ENCODE measurements at places on chromosomes 7 and 10. TPM values are rescaled to one million over a fixed set of nuclear protein-coding genes. Genes with fewer than 3 reads are reported as not detected.

DNA sequence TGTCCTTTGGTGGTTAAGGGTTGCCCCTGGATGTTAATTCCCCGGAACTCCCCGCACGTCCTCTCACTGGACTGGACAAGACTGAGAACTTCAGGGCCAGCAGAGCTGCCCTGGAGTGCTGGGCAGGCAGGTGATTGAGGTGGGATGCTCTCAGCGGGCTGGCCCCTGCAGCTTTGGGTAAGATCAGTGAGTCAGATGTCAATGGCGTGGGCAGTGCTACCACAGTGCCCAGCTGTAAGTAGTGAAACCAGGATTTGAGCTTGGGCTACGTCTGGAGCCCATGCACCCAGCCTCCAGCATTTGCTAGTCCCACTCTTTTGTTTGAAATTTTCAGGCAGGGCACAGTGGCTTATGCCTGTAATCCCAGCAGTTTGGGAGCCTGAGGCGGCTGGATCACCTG is 6.7 kb upstream of the SEPHS1 start:
- H3K27ac ChIP-seq, result no peak overlapping the region
- DNase-seq, result no peak
- H3K4me3 ChIP-seq, result no peak overlapping the region
- no peaks in the 10 kb centered on the region for H3K36me3 ChIP-seq
- H3K4me1 ChIP-seq, result peaks cover 13% of the 10 kb centered on the region

DNA sequence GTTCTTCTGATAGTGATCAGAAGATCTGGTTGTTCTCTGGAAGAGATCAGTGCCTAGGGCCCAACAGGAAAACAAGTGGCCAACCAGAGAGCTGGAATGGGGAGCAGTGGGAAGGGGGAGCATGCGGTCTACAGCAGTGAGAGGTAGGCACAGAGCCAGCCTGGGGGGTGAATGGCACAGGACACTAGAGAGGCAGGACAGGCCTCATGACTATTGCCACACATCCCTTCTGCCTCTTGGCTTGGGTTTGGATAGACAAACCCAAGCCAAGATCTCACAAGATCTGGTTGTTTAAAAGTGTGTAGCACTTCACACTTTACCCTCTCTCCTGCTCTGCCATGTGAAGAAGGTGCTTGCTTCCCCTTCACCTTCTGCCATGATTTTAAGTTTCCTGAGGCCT is 224.4 kb downstream of the ARHGAP12 start:
- no peak overlapping the region for H3K4me3 ChIP-seq
- no peaks in the 10 kb centered on the region for H3K36me3 ChIP-seq
- no peaks in the 10 kb centered on the region for H3K27me3 ChIP-seq
- DNase-seq, result no peak

GRCh38 chr7:39700932-39701331 is 77.6 kb downstream of the RALA start:
- no peaks in the 10 kb centered on the region for H3K4me1 ChIP-seq
- no peak overlapping the region for H3K4me3 ChIP-seq
- H3K27ac ChIP-seq, result no peak overlapping the region
- H3K27me3 ChIP-seq, result no peaks in the 10 kb centered on the region
- no peaks in the 10 kb centered on the region for H3K36me3 ChIP-seq

DNA sequence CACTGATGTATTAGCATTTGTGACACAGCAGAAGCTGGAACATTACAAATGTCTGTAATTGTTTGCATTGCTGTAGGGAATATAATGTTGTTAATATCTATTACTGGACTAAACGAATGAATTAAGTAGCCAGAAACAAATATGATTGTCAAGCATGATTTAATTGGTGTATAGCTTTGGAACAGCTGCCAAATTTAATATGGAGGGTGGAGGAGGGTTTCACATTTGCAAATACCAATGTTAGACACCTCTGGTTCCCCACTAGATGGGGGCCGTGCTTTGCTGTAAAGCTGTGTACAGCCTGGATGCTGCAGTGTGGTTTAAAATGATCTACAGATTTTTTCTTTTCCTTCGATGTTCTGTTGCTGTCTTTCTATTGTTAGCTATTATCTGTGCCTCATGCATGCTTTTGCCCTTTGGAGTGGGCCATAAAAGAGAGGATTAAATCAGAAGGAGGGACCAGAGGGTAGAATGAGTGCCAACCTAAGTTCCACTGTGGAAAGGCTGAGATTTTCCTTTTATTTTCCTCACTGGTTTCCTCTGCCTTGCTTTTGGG is 23.1 kb downstream of the DNAJB9 start:
- H3K4me1 ChIP-seq, result no peaks in the 10 kb centered on the region
- no peak overlapping the region for H3K4me3 ChIP-seq
- no peak for DNase-seq
- no peaks in the 10 kb centered on the region for H3K36me3 ChIP-seq

DNA sequence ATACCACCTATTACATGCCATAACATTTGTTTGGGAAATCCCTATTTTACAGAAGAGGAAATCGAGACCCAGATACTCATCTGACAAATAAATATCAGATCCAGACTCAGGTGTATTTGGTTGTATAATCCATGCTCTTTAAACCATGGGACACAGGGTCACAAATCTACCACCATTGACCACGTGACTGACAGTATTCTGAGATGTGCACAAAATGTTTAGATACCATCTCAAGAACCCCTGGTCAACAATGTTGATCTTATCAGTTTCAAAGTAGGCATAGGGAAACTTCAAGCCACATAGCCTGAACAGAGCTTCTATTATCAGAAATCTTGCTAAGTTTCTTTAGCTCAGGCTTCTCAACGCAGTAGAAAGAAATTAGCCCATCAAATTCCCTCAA is 93.6 kb downstream of the ICA1 start:
- no peak for DNase-seq
- H3K27me3 ChIP-seq, result no peaks in the 10 kb centered on the region
- H3K27ac ChIP-seq, result no peak overlapping the region
- no peak overlapping the region for H3K4me3 ChIP-seq
- H3K36me3 ChIP-seq, result no peaks in the 10 kb centered on the region

GRCh38 chr7:77691892-77692491 is 4.3 kb upstream of the RSBN1L start:
- DNase-seq, result no peak
- H3K27me3 ChIP-seq, result no peaks in the 10 kb centered on the region
- H3K4me3 ChIP-seq, result no peak overlapping the region
- H3K4me1 ChIP-seq, result peaks cover 14% of the 10 kb centered on the region

DNA sequence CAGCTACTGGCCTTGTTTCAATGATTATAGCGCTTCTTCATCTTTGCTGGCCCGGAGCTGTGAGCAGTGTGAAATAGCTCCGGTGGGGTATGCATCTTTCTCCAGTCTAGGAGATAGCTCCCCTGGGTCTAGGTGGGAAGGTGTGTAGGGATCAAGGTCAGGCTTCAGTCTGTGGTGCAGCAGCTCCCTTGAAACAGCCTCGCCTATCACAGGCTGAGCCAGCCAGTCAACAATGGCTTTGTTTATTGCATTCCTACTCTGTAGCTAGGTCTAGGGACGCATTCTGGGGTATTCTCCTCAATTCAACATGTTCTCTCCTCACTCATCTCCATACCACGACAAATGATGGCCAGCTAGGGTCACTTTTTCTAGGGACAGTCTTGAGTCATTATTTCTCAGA is 646.8 kb upstream of the IGFBP3 start:
- DNase-seq, result no peak
- no peaks in the 10 kb centered on the region for H3K27me3 ChIP-seq
- H3K36me3 ChIP-seq, result no peaks in the 10 kb centered on the region

DNA sequence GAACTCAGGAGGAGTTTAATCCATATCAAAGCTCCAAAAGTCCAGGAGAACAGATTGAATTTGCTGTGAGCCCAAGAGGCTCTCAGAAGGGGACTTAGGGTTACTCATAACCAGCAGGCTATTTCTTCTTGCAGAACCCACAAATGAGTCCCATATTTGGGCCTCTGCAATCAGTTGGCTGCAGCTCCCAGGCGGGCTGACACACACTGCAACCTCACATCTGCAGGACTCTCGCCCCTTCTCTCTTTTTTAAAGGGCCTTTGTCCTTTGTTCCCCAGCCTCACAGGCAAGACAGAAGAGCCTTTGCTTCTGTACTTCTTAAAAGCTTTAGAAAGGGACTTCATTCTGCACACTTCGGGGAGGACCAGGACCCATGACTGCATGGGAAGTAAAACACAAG is 26.7 kb downstream of the CREB3L2 start:
- H3K27ac ChIP-seq, result no peak overlapping the region
- no peaks in the 10 kb centered on the region for H3K27me3 ChIP-seq
- DNase-seq, result no peak
- H3K4me1 ChIP-seq, result no peaks in the 10 kb centered on the region

- DNase-seq, result no peak
- no peaks in the 10 kb centered on the region for H3K36me3 ChIP-seq
- no peak overlapping the region for H3K4me3 ChIP-seq
- H3K27me3 ChIP-seq, result no peaks in the 10 kb centered on the region
Measured at GRCh38 chr7:30201161-30201666, 66.4 kb downstream of the MTURN start.

DNA sequence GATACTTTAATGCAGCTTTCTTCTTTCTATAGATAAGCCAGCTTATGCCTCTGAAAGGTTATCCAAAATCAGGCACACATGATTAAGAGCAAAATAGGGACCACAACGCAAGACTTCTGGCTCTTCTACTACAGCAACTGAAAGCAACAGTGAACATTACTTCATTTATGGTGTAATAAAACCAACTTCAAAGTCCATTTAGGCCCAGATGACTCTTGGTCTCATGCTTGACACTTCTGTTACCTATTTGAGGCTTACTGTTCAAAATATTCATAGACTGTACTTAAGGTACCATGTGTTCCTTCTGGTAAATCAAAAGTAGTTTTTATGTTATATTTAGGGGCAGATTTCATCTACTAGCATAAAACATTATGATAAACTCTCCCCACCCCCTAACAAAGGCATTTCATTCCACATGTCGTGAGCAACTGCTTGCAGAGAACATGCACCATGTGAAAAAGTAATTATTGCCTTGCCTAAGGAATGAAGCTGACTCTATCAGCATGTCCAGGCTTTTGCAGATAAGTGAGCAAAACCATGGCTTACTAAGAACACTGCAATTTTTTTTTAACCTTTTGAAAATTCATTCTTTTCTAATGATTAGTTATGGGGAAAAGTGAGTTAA is 154.9 kb upstream of the ITGB1 start:
- peaks cover 5% of the 10 kb centered on the region for H3K4me1 ChIP-seq
- H3K27ac ChIP-seq, result no peak overlapping the region
- no peaks in the 10 kb centered on the region for H3K36me3 ChIP-seq
- H3K27me3 ChIP-seq, result no peaks in the 10 kb centered on the region
- DNase-seq, result no peak

- H3K36me3 ChIP-seq, result no peaks in the 10 kb centered on the region
- no peak overlapping the region for H3K27ac ChIP-seq
- no peak for DNase-seq
- no peaks in the 10 kb centered on the region for H3K27me3 ChIP-seq
Measured at GRCh38 chr10:13629116-13629515, 42.4 kb downstream of the PRPF18 start.

GRCh38 chr7:140165422-140165821 is 11.4 kb downstream of the KDM7A start:
- H3K4me3 ChIP-seq, result no peak overlapping the region
- no peak for DNase-seq
- H3K27ac ChIP-seq, result no peak overlapping the region
- H3K36me3 ChIP-seq, result no peaks in the 10 kb centered on the region
- no peaks in the 10 kb centered on the region for H3K27me3 ChIP-seq

DNA sequence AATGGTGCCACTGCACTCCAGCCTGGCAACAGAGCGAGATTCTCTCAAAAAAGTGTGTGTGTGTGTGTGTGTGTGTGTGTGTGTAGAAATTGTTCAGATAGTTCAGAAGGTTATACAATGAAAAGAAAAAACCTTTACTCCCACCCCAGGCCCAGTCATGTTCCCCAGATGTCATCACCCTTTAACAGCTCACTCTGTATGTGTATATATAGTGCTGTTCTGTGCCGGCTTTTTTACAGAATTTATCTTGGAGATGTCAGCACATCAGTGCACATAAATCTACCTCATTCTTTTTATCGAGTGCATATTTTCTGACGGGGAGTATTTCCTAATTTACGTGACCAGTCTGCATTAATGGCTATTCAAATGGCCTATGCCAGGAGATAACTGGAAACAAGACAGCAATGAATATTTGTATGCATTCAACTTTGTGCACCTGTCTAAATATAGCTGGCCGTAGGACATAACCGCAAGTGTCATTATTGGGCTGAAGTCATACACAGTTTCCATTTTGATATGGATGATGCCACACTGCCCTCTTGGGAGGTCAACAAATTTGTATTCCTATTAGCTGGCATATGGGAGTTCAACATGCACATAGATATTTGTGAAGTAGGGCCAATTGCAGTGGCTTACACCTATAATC is 11.7 kb downstream of the NIPSNAP2 start:
- peaks cover 36% of the 10 kb centered on the region for H3K36me3 ChIP-seq
- H3K27me3 ChIP-seq, result no peaks in the 10 kb centered on the region
- H3K4me3 ChIP-seq, result no peak overlapping the region
- H3K4me1 ChIP-seq, result no peaks in the 10 kb centered on the region

- H3K27ac ChIP-seq, result no peak overlapping the region
- H3K4me3 ChIP-seq, result no peak overlapping the region
- no peaks in the 10 kb centered on the region for H3K27me3 ChIP-seq
- no peak for DNase-seq
- H3K4me1 ChIP-seq, result no peaks in the 10 kb centered on the region
Measured at GRCh38 chr10:76681153-76681552, 956.5 kb downstream of the KCNMA1 start.

- no peaks in the 10 kb centered on the region for H3K36me3 ChIP-seq
- peaks cover 23% of the 10 kb centered on the region for H3K4me1 ChIP-seq
- no peak overlapping the region for H3K27ac ChIP-seq
- H3K4me3 ChIP-seq, result peak overlapping the region; percentile 46
- H3K27me3 ChIP-seq, result no peaks in the 10 kb centered on the region
Measured at GRCh38 chr10:6141296-6142151, 52.7 kb downstream of the RBM17 start.

DNA sequence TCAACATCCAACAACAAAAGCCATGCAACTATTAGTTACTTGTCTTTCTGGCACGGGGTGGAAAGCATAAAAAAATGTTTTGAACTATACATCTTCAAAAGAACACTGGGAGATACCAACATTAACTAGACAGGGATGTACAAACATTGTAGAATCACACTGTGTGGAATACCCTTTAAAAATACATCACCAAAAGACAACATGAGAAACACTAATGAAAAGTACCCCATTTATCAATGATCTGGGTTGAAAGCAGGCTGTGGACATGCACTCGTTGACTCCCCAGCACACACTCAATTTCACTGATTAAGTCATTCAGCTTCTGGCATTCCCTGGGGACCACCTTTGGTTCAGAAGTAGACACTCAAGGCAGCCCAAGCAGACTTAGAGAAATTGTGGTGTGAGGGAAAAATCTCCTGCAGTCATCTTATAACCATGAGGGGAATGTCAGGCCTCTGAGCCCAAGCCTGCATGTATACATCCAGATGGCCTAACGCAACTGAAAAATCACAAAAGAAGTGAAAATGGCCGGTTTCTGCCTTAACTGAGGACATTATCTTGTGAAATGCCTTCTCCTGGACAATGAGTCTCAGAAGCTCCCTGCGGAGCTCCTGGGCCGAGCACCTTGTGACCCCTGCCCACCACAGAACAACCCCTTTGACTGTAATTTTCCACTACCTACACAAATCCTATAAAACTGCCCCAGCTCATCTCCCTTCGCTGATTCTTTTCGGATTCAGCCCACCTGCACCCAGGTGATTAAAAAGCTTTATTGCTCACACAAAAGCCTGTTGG is 53.0 kb downstream of the CACUL1 start:
- no peak overlapping the region for H3K27ac ChIP-seq
- H3K27me3 ChIP-seq, result no peaks in the 10 kb centered on the region
- no peak for DNase-seq
- H3K4me1 ChIP-seq, result peaks cover 15% of the 10 kb centered on the region

SPDYE9 gene
- not detected for total RNA-seq

NKX2-3 gene
- total RNA-seq, result not detected

NODAL gene
- total RNA-seq, result not detected

AOC1 gene
- not detected for total RNA-seq

MYO1G gene
- 283 TPM for total RNA-seq
